ENCODE measurements at places on chromosomes 3 and 15.

DNA sequence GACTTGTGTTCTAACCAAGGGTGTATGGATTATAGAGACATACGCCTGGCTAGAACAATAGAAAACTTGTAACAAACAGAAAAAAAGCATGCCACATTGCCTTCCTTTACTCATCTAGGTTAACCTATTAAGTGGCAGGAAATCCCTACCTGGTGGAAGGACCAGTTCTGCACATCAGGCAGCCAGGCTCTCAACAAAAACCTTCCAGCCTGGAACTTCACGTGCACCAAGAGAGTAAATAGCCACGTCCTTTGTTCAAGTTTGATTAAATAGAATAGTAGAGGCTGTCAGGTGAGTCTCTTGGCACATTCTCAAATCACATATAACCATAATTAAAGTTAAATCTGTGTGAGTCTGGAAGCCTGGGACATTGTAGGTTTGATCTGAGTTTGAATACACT, 85.0 kb upstream of the DPH6 start:
- DNase-seq = no peak

DNA sequence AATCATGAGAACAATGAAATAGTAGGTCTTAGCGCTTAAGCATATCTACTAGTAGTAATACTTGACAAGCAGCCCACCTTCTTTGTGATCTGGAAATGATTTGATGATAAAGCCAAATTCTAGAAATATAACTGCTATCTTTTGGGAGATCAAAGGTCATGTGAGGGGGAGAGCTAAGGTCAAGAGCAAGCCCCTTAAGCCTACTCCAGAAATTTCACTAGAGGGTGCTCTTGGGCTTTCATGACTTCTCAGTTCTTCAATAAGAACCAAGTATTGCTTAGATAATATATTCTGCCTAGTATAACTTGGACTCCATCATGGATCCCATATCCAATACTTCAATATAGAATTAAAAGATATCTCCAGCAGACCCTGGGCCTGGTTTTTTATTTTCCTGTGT, 319.6 kb downstream of the ZBTB20 start:
- peak; percentile 3 for DNase-seq

DNA sequence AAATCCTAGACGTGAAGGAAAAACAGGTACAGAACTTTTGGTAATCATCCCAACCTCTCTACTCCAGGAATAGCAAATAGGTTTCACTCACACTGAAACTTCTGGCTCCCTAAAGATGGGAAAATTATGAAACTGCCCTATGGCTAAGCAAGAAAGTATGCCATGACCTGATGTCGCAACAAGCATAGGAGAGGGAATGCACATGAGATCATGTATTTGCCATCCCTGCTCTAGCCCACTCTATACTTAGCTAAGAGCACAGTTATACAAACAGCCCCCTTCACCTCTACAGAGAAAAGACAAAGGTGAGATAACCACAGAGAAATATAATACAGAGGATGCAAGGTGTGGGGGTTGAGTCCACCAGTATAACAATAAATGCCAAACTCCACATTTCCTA, 102.7 kb downstream of the TBC1D5 start:
- peak; percentile 77 for DNase-seq

- DNase-seq = no peak
Observed at GRCh38 chr3:43372809-43373559, 86.6 kb downstream of the SNRK start.

DNA sequence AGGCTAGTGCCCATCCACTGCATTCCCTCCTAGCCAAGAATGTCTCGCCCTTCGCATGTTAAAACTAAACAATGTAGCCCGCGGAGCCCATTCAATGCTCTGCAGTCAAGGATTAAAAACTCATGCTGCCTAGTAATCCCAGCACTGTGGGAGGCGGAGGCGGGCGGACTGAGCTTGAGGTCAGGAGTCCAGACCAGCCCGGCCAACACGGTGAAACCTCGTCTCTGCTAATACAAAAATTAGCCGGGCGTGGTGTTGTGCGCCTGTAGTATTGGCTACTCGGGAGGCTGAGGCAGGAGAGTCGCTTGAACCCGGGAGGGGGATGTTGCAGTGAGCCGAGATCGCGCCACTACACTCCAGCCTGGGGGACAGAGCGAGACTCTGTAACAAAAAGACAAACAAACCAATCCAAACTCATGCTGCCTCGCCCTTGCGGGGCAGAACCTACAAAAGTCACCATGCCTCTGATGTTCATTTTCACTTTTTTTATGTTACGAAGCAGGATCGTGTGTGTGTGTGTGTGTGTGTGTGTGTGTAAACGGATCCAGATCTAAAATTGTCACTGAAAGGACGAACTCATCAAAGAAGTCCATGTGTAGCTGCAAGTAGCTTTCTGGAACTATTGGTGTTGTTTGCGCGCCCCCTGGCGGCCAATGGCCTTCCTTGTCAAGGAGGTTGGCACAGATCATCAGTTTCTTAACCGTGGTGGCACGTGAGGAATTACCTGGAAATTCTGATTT, 54.8 kb upstream of the SPESP1 start:
- DNase-seq = peak; percentile 56

GRCh38 chr3:174700736-174701135, 158.4 kb upstream of the NAALADL2 start:
- DNase-seq = no peak

- no peak for DNase-seq
Observed at GRCh38 chr3:186427627-186428281, 65.7 kb upstream of the DGKG start.

Measured in AG04449 (cell line).